T-cell (primary cell): ENCODE measurements at places on chromosomes 3 and 15.

GRCh38 chr15:40952901-40953712 lies at the start of gene CHAC1:
Gene CHAC1, plus strand, starts transcription at chr15:40953471. Its CDS starts 113 bp downstream, at chr15:40953584.
- DNase-seq: peak; percentile 92

DNA sequence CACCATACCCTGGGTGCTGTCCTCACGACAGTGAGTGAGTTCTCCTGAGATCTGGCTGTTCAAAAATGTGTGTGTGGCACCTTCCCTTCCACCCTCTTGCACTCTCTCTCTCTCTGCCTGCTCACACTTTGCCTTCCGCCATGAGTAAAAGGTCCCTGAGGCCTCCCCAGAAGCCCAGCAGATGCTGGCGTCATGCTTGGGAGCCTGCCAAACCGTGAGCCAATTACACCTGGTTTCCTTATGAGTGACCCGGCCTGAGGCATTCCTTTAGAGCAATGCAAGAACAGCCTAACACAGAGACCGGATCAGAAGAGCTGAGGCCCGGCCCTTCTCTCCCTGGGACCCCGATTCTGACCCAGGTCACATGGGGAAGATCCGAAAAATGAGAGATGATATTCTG lies 15.4 kb downstream of the TMEM44 start:
- DNase-seq: no peak

- no peak for DNase-seq
Measured at GRCh38 chr15:31557899-31558298, 231.3 kb downstream of the KLF13 start.

- no peak for DNase-seq
Measured at GRCh38 chr3:163422671-163423070, 1655.6 kb downstream of the SI start.

- DNase-seq: no peak
Measured at GRCh38 chr3:158420654-158421396, 150.2 kb upstream of the MLF1 start.

- no peak for DNase-seq
Measured at GRCh38 chr3:188529228-188529627, 375.3 kb downstream of the LPP start.

- DNase-seq: no peak
Measured at GRCh38 chr15:74317820-74318375, 49.5 kb downstream of the CYP11A1 start.

DNA sequence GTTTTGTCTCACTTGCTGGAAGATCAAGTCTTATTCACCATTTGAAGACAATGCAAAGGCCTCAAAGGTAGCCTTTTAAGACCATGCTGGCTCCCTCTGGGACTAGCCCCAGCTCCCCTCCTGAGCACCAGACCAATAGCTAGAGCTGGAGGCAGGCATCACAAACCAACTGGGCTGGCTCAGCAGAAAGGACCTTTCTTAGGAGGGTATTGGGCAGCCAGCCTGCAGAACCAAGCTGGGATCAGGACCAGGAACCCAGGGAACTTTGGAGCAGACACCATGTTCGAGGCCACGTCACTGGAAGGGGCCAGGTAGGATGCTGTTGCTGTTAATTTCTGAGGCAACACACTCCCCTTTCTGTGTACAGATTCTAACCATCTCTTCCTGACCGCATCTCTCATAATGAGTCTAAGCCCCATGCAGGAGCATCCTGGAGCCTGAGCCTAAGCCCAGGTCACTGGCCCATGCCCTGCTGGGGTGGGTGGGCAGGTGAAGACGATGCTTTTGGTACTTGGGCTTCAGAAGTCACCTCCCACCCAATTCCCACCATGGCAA lies 81.4 kb upstream of the KLF13 start:
- no peak for DNase-seq

DNA sequence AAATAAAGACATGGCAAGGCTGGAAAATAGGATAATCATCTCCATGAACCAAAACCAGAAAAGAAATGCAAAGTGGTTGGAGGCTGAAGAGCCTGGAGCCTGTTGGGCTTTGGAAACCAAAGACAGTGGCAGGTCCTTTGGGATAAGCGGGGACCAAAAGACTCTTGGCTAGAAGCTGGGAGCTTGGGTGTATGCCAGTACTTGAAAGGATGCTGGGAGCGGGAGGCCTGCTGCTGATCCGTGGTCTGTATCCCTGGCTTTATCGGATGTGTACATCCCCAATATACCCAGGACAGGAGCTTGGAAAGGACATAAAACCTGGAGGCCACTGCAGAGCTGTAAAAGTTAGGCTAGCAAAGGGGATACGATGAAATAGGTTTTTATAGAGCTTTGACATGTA lies 1.3 kb upstream of the CHRNB4 start:
- DNase-seq: no peak

DNA sequence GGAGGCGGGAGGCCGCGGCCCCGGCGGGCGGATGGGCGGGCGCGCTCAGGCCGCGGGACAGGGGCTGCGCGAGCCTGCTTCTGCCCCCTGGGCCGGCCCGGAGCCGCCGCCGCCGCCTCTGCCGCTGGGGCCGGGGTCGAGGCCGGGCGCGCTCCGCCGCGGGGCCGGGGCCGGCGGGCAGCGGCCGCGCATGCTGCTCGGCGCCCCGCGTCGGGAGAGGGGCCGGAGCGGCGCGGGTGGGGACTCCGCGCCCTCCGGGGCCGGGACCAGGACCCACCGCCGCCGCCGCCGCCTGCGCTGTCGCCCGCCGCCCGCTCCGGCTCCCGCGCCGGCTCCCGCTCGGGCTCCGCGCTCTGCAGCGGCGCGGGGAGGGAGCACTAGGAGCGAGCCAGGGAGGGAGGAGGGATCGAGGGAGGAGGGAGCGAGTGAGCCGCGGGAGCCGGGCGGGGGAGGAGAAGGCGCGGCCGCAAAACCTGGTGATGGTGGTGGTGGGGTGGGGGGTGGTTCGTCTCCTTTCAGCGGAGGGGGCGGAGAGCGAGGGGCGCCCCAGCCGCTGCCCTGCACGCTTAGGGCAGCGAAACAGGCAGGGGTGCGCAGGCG lies at the start of gene LINGO1:
LINGO1 (minus strand) TSS at position 379 of the 600 bp plus-strand sequence. CDS start 597 bp downstream, outside the sequence.
- DNase-seq: no peak

DNA sequence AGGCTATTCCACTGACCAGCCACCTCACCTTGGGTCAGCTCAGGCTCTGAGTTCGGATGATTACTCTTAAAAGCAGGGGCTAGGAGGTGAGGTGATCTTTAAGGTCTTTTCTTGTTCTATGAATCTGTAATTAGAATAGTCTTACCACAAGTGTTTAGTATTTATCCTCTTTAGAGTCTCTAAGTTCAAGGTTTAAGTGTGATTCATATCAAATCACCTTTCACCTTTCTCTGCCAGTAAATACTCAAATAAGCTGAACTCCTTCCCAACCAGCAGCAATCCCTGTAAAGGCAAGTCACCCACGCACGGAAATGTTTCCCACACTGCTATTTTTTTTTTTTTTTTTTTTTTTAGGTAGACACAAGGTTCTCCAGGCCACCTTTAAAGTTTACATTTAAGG lies 14.5 kb upstream of the TMEM44 start:
- no peak for DNase-seq

GRCh38 chr3:150062492-150062891 lies 91.8 kb upstream of the PFN2 start:
- no peak for DNase-seq

DNA sequence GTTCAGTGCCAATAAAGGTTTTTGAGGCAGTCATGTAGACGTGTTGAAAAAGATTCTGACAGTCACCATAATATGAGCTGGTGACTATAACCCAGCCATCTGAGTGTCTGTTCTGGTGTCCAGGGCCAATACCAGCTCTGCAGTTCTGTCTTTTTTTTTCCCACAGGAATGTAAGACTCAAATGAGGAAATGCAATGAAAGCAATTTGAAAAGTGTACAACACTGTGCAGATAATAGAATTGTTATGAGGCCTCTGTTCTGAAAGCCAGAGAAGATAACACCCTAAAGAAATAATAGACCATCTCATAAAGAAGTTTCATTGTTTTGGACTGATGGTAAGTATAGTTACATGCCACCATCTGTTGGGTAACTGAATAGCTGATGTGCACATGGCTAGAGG lies 57.1 kb downstream of the CLDN1 start:
- DNase-seq: no peak

DNA sequence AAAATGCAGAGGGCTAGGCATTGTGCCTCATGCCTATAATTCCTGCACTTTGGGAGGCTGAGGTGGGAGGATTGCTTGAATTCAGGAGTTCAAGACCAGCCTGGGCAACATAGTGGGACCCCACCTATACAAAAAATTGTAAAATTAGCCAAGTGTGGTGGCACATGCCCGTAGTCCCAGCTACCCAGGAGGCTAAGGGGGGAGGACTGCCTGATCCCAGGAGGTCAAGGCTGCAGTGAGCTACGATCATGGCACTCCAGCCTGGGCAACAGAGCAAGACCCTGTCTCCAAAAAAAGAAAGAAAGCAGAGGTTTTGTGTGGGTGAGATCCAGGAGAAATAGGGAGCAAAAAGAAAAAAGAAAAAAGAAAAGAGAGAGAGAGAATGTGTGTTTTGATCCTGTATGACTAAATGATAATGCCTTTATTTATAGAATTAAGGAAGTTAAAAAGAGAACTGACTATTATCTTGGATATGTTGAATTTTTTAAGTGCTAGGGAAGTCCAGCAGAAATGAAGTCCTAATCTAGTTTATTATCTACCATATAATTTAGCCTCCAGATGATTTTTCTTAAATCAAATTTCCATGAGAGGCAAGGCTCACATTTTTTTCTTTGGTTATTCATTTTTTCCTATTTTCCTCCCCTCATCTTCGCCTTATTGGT lies 4.8 kb downstream of the TTBK2 start:
- DNase-seq: no peak

GRCh38 chr3:134880431-134880830 lies 85.4 kb downstream of the EPHB1 start:
- no peak for DNase-seq

GRCh38 chr15:65828585-65828984 lies 36.5 kb upstream of the DENND4A start:
- DNase-seq: peak; percentile 81

- DNase-seq: peak; percentile 65
Measured at GRCh38 chr3:50550079-50550736, 17.3 kb downstream of the C3orf18 start.

- no peak for DNase-seq
Measured at GRCh38 chr15:61050844-61051568, 178.1 kb downstream of the RORA start.

DNA sequence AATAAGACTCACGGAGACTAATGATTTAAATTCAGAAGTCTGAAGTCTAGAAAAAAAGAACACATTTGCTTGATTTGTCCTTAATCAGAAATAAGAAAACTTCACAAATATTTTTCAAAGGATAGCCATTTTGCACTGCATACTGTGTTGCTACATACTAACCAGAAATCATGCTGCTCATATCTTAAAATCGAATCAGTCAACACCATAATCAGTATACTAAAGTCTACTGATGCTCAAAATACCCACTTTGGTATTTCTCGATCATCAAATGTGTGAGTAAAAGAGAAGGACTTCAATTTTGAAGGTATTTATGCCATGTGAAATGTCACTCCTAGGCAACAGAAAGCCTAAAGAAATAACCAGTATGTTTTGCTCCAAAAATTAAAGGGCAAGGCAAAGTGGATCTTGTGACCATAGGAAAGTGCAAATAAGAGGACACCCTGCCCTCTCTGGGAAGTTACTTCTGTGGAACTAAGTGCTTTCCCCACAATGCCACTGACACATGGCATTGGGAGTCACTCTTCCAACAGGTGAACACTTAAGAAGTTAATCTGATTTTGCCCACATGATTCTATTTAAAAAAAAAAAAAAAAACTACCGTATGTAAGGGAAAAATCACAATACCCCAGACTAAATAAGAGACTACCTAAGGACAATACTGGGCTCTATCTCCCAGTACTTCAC lies 2.7 kb downstream of the LRIG1 start:
- DNase-seq: no peak

DNA sequence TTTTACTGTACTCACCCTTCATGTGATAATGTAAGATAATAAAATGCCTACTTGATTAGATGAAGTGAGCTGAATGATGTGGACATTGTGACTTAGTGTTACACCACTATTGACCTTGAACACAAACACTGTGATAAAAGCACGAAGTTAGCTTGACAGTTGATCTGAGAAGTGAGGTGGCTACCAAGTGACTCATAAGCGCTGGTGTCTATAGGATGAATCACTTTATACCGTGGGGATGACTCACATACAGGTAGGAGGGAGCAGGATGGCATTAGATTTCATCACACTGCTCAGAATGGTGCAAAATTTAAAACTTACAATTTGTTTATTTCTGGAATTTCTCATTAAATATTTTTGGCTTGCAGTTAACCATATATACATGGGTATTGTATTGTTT lies 174.7 kb upstream of the CNTN3 start:
- DNase-seq: no peak

DNA sequence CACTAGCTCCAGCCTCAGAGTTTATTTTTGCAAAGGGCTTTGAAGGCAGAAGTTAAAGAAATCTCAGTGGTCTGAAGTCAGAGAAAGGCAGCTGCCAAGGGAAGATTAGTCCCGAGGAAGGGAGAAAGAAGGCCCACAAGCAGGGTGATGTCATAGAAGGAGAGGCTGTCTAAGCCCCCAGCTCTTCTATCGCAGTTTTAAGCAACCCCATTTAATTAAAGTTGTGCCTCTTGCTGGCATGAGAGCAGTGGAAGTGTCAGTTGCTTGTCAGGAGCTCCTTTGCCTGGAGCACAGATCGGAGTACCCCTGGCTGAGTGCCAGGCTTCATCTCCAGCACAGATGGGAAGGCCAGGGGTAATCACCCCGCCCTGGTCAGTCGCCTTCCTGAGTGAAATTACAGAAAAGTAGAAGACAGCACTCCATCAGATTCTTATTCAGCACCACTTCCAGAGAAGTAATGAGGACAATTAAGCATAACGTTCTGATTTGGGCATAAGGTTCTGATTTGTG lies 530.7 kb downstream of the EPHB1 start:
- DNase-seq: no peak

DNA sequence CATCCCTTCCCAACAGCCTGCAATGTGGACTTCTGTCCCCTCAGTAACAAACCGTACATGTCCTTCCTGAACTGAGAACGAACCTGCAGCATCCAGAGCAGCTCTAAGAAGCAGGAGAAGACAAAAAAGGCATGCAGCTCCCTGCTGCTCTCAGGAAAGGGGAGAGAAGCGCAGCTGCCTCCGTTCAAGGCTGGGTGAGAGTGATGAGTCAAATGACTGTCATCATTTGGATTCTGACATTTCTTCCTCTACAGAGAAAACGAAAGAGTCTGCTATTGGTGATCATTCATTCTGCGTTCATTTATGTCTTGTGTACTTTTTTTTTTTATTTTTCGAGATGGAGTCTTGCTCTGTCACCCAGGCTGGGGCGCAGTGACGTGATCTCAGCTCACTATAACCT lies 677.8 kb downstream of the FHIT start:
- no peak for DNase-seq

GRCh38 chr15:48052946-48053345 lies 67.8 kb upstream of the SLC24A5 start:
- no peak for DNase-seq
